ENCODE measurements at places on chromosomes 16 and 17. TPM values are rescaled to one million over a fixed set of nuclear protein-coding genes. Genes with fewer than 3 reads are reported as not detected.
A peak's percentile ranks its signal among the peaks of the same experiment; 100 is the strongest.

The ASB16 gene
- total RNA-seq, result 0.15 TPM

The KRTAP1-1 gene
- not detected for total RNA-seq

- no peak for DNase-seq
These were observed 5.7 kb upstream of the BANP start for GRCh38 chr16:87945351-87946042.

GRCh38 chr16:9308356-9308801, 216.9 kb downstream of the HAPSTR1 start:
- DNase-seq, result no peak

The PIRT gene
- total RNA-seq, result not detected

The CCL4L2 gene
- not detected for total RNA-seq

DNA sequence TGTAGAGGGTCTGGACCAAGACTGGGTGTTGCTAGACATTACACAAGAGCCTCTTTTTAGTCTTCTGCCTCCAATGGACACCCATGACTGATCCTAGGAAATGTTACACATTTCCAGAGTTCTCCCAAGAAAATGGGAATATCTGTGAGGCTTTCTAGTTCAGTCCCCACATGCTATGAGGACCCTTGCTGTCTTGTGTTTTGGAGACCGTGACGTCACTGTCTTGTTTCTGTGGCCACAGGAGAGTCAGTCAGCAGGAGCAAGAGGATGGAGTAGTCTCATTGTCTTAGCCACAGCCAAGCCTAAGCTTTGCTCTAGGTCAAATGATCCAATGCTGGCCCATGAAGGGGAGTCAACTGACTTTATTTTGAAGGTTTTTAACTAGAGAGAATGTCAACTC, 820.1 kb upstream of the RBFOX1 start:
- DNase-seq, result no peak

GRCh38 chr17:56973520-56973919, 4.4 kb upstream of the SCPEP1 start:
- no peak for DNase-seq

- DNase-seq, result no peak
These were observed 218.7 kb downstream of the MRTFB start for GRCh38 chr16:14289692-14290340.

DNA sequence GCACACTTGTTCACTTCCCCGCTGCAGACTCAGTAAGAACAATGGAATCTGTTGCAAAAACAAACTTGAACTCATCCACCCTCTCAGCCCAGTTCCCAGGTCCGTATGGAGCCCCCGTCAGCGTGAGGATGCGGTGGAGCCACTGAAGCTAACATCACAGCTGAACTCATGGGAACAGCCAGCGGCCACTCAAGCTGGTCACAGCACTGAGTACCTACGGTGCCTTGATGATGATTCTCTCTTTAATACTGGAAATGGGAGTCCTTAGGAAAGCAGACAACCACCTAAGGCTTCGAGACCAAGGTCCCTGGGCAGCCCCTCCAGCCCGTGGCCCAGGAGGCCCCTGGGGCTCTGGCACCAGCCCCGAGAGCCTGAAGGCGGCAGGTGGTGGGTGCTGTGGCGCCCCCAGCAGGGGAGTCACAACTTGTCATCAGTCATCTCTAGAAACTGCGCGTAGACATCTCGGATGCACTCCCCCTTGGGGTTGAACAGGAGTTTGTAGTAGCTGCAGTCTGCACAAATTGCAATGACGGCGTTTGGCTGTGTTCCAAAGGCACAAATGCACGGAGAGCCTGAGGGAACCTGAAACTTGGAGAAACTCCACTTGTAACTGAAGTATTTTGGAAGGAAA, 31.0 kb upstream of the RHOT1 start:
- peak; percentile 34 for DNase-seq

The KRT40 gene
- not detected for total RNA-seq

- no peak for DNase-seq
These were observed 32.4 kb downstream of the FOXK2 start for GRCh38 chr17:82551779-82552457.

The ARHGDIG gene
- total RNA-seq, result 4.0 TPM

The MFAP4 gene
- total RNA-seq, result not detected

- DNase-seq, result no peak
These were observed 23.1 kb downstream of the CACNA1G start for GRCh38 chr17:50583641-50584040.

- DNase-seq, result no peak
These were observed 36.1 kb upstream of the ATP2C2 start for GRCh38 chr16:84331998-84332780.

DNA sequence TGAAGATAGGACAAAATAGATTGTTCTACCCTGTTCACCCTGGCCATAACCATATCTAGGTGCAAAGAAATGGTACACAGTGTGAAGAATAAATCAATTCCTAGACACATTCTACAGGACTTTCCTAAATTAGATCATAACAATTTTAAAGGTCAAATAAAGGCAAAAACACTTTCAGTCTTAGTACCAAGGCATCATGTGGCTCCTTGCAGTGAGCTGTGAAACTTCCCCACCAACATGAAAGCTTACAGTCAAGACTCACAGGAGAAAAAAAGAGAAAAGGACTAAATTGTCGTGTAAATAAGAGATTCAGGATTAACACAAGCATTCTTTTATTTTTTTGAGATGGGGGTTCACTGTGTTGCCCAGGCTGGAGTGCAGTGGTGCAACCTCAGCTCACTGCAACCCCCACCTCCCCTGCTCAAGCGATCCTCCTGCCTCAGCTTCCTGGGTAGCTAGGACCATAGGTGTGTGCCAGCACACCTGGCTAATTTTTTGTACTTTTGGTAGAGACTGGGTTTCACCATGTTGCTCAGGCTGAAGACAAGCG, 14.2 kb downstream of the NSMCE1 start:
- no peak for DNase-seq

DNA sequence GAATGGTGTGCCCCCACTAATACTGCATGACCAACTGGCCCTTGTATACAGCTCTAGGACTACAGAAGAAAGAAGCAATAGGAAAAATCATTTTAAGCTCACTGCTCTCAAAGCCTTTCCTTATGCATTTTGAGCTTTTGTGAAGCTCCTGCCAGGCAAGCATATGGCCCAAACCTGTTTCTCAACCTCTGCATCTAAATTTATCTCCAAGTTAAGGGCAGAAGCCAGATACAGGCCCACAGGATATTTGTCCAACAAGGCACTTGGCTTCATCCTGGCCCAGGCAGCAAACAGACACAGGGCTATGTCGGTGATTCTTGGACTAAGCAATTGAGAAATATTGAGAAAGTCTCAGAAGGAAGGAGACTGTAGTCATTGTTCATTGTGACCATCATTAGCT, 43.9 kb downstream of the CCT6B start:
- DNase-seq, result no peak

DNA sequence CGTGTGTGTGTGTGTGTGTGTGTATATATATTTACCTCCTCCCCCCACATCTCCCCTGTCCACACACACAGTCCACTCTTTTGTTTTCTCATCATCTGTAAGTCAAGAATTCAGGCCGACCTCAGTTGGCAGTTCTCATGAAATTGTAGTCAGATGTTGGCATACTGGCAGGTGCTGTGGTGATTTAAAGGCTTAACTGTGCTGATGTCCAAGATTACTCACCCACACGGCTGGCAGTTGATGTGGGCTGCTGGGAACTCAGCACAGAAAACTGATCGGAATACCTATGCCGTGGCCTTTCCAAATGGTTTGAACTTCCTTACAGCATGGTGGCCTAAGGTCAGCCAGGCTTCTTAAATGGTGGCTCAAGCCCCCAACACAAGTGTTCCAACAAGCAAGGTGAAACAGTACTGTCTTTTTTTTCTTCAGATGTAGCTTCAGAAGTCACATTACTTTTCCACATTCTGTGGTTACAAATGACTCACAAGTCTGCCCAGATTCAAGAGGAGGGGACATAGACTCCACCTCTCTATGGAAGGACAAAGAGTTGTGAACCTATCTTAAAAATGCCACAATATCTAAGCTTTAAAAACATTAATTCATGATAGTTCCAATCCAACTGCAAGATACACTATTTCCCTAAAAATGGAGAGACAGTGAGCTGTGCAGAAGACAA, 198.5 kb upstream of the HS3ST4 start:
- no peak for DNase-seq

- DNase-seq, result no peak
These were observed 26.1 kb upstream of the CYTH1 start for GRCh38 chr17:78808163-78808562.

DNA sequence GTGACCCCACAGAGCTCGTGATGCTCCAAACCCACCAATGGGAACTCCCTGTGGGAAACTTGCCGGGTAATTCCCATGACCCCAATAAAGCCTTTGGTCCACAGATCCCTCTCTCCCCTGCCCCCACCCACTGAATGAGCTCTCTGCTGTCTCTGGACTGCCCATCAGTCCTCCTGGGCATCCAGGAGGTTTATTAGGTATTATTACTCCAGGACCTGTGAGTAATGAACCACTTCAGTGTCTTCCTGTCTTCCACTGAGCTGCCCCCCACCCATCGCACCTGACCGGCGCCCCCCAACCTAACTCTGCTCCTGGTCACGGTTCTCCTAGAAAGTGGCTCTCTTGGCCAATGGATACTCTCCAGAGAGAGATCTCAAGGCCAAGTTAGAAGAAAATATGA, 28.7 kb upstream of the DNAH17 start:
- DNase-seq, result no peak

DNA sequence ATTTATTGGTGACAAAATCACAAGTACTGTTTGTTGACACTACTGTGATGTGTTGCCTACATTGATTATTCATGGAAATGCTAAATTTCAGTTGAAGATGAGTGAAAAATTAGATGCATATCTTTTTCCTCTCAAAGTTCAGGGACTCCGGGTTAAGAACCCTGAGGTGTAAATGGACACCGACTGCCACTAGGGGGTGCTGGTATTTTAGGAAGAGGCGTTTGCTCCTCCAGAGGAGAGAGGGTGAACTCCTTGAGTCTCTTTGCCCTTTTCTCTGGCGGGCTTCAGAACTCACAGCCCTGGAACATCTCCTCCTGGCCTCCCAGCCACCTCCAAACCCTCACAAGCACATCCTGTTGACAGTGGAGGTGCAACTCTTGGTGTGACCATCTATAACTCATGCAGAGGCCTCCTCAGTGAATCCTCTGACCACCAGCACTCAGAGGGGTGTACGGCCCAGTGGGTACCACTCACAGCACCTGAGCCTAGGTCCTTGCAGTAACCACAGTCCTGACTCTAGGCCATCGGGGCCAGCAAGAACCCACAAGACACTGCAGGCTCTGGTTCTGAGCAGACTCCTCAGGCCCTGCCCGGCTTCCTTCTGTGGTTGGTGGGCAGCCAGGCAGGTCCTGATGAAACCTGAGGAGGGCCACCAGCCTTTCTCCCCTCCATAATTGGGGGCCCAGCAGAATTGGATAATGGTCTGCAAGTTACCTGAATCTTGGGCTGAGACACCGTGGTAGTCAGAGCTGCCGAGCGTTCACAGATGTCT, 26.2 kb upstream of the PIK3R5 start:
- DNase-seq, result no peak

The FTO gene
- 81.7 TPM for total RNA-seq

- no peak for DNase-seq
These were observed 5.6 kb downstream of the FMNL1 start for GRCh38 chr17:45227101-45227925.

DNA sequence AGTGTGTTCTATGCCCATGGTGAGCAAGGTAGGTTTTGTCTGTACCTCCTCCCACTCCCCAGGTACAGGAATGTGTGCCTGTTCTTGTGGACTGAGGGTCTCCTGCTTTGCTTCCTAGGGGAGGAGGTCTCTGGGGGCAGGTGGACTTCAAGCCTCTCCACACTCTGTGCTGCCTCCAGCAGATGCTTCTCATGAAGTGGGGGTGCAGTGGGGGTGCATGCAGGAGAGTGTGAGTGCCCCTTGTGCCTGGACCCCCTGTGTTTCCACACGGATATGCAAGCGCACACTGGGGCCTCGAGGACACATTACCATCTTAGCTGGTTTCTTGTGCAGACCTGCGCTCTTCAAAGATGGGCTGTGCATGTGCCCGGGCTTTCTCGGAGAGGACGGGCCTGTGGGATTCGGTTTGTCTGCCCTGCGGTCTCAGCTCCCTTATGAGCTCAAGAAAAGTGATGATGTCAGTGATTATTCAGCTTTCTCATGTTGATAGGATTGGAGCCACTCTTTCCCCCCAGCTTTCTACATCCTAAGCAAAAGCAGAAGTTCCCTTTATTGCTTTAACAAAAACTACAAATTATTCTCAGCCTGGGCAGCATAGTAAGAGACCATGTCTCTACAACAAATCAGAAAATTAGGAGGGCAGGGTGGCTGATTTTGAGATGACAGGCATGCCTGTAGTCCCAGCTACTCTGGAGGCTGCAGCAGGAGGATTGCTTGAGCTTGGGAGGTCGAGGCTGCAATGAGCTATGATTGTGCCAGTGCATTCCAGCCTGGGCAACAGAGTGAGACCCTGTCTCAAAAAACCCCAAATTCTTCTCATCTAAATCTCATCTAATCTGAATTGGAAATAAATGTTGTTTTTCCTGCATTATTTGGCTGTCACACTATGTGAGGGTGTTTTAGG, 86.8 kb downstream of the RPTOR start:
- no peak for DNase-seq

DNA sequence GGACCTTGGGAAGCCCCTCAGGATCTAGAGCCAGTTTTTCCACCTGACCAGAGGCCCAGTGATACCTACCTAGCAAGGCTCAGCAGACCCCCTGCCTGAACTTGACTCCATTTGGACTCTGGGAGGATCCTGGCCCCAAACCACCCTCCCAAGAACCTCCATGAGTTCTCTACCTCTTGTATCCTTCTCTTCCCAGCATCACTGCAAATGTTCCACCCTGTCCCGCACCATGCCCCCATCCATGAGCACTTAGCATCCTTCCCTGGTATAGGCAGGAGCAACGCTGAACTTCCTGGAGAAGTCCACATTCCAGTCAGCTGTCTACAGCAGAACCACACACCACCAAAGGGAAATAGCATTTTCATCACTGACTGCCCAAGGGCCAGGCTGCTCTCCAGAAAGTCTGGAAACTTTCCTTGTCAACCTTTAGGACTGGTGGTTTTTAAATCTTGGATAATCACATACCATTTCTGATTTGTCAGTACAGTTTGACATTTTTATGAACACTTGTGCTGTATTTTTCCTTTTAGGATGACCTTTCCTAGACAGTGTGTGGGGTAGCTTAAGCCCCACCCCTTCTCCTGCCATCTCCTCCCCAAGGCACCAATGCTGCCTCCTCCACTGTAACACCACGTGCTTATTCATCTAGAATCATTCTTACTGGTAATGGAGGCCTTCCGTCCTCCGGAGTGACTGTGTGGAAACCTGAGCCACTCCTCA, 13.9 kb downstream of the EIF4A3 start:
- DNase-seq, result no peak

DNA sequence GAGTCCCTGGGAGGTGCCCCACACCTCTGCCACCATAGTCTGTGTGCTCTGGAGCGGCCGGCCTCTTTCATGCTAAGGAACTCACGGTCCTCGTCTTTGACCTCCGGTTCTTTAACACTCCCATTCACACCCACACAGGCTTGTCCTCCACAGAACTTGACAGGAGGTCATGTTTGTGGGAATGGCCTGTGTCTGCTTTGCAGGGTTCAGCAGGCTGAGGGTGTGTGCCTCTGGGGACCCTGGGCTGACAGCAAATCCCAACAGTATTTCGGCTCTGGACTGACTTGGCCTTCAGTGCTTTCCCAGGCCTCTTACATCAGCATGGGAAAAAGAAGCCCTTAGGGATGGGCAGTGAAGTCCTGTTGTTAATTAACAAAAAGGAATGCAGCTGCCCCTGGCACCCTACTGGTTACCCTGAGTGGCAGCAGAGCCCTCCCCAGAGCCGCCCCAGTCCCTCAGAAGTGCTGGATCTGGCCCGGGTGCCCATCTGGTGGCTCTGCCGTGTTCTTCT, 35.4 kb upstream of the ADORA2B start:
- DNase-seq, result no peak

- no peak for DNase-seq
These were observed 1.3 kb downstream of the HNF1B start for GRCh38 chr17:37743612-37743874.

All from glomerular endothelial cell (primary cell).